Activated T-cell treated with anti-CD3 and anti-CD28 coated beads, Interleukin-2, amount 50 U/mL, for 72 hours (primary cell): ENCODE measurements at places on chromosomes 2 and 18. TPM values are rescaled to one million over a fixed set of nuclear protein-coding genes. Genes with fewer than 3 reads are reported as not detected.

DNA sequence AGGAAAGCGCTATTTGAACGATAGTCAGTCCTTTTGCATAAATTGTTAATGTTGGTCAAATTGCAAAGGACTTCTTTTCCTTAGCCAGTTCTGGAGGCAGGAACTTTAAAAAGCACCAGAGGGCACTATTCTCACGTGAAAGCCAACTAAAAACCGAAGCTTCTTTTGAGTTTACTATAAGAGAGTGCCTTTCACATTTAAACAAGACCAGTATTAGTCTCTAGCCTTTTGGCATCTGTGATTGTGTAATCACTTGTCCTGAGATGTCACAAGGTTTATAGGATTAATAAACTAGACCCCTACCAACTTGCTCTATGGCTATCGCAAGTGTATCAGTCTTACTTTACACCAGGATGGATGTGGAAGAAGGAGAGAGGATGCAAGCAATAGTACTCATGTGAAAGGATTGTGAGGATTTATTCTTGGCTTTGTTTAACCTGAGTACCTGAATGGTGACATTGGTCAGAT lies 14.4 kb upstream of the STAT4 start:
- peak; percentile 32 for DNase-seq

Gene DPP4
- 37.6 TPM for total RNA-seq

DNA sequence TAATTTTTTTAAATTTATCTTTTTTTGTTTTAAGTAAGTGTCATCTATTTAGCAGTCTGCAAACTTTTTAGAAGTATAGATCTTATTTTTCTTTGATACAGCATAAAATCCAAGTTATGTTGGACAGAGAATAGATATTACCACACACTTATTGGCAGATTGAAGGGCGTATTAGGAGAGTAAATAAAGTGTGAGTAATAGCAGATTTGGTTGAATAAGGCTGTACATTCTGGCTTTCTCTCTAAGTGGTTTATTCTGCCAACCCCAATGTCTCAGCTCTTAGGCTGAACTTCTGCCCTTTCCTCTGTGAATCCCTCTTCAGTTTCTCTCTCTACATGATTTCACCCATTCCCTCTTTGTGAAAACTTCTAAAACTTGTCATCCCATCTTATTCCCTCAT lies 651.2 kb downstream of the DCC start:
- DNase-seq: no peak

- no peak for DNase-seq
Observed at GRCh38 chr2:11082880-11083279, 72.4 kb upstream of the SLC66A3 start.

DNA sequence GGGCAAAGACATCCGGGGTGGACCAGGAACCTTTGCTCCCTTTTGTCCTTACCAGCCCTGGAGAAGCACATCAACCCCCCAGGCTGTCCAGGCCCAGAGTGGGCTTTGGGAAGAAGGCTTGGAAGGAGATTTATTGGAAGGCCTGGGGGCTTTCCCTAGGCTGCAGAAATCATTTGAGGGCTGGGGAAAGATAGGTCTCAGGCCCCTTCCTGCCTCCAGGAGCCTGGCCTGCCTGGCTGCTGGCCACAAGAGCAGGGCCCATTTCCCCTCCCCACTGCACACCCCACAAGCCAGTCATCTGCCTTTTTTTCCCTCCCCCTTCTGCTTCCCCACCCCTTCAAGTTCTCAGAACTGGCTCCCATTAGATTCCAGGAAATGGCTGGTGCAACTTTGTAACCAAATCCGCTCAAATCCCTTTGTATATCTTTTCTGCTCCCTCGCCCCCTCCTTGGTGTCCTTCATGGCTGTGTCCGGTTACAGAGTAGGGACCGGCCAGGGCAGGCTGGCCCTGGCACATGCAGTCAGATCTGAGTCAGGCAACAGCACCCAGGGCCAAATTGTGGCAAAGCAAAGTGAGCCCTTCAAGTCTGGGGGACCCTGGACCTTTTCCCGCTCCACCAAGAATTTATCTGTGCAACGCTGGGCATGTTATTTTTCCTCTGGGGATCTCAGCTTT lies 20.8 kb upstream of the TNP1 start:
- peak; percentile 13 for DNase-seq

Gene CDK5R2
- total RNA-seq: not detected

Gene RAB31
- total RNA-seq: 0.42 TPM

GRCh38 chr2:149333636-149334035 lies 3.2 kb downstream of the LYPD6 start:
- DNase-seq: no peak

DNA sequence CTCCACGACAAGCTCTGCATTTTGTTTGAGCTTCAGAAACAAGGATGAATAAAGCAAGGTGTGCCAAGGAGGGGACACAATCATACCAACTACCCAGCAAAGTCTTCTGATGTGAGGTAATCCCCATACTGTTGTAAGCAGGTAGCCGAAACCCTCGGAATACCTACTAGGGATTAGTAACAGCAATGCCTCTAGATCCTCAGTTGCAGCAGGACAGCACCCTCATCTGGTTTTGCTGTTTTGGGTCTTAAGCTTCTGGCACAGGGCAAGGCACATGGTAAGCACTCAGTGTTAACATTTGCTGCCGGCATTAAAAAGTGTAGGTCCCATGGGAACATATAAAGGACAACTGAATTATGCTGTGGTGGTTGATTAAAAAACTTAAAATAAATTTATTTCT lies 16.0 kb upstream of the LINC00305 start:
- no peak for DNase-seq

DNA sequence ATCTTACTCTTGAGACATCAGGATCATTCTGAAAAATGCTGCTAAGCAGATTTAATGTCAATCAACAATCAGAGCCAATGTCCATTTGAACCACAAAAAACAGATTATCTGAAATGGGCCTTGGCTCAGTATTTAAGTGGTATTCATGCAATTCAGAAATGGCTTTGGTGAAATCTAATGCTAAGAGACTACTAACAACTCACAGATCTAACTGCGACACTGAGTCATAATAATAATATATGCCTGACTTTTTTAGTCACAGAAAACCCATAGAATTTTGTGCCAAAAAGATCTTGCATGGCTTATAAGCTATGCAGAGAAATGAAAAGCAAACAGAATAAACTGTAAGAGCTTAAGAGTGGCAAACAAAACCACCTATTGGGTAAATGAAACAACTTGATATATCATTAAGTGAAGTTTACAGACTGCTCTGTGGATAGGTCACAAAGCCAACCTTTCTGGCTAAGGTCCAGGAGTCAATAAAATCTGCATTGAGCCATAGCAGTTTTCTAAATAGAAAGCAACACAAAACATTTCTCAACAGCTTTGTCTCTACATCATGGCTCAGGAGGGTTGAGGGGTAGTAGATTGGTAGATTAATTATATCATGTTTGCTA lies 234.3 kb downstream of the LRATD1 start:
- no peak for DNase-seq

DNA sequence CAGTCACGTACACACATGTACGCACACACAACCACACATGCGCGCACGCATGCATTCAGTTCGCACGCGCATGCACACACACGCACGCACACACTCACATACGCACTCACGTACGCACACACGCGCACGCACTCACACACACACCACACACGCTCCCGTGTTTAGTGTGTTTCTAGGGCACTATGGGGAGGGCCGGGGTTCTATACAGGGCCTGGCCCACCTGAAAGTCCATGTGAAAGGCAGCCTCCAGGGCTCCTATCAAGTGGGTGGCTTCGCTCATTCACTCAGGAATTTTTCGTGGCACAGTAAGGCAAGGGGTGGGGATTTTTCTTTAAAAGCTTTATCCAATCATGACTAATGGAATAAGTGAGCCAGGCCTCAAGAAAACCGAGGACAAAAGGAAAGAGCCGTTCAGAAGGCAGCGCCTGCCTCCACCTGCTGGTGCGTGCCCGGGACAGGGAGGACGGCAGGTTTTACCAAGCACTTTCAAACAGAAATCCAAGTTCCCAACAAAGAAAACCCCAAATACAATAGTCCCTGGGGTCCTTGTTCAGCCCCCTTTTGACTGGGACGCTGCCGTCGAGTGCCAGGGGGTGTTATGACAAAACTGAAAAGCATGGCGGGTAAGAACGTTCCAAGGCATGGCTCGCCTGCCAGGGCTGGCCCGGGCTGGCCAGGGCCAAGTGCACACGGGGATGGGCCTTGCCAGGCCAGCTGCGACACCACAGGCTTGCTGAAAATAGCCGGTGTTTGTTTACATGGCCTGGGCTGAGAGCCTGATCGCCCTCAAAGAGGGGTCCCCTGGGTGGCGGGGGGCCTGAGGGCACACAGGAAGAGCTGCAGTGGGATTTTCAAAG lies 110.0 kb downstream of the HDAC4 start:
- no peak for DNase-seq

Gene CFAP65
- not detected for total RNA-seq

- no peak for DNase-seq
Observed at GRCh38 chr2:27306136-27306535, 2.1 kb downstream of the UCN start.
